Stimulated activated CD8-positive, alpha-beta memory T cell treated with anti-CD3 and anti-CD28 coated beads, Interleukin-2, amount 100 ng/mL, for 1 hour (primary cell): ENCODE measurements at places on chromosomes 1 and 21.

GRCh38 chr1:203275656-203276272 lies 29.6 kb upstream of the BTG2 start:
- DNase-seq, result no peak

DNA sequence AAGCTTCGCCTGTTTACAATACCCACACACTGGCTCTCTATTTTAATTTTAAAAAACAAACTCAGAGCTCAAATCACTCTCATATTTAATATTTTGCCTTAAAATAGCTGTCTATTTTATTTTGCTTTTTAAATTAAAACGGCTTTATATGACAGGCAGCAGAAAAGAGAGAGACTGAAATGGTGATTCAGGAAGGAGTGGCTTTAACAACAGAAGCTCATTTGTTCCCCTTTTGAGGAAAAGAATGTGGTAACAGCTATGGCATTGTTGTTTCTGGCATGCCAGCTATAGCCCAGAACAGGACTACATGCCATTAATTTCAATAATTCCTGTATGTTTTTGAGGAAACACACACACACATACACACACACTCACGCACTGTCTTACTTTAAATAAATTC lies 234.2 kb upstream of the PTBP2 start:
- DNase-seq, result no peak

- no peak for DNase-seq
Measured at GRCh38 chr1:14959059-14959694, 194.4 kb upstream of the TMEM51 start.

GRCh38 chr21:34570313-34570712 lies 44.6 kb downstream of the RCAN1 start:
- DNase-seq, result no peak

DNA sequence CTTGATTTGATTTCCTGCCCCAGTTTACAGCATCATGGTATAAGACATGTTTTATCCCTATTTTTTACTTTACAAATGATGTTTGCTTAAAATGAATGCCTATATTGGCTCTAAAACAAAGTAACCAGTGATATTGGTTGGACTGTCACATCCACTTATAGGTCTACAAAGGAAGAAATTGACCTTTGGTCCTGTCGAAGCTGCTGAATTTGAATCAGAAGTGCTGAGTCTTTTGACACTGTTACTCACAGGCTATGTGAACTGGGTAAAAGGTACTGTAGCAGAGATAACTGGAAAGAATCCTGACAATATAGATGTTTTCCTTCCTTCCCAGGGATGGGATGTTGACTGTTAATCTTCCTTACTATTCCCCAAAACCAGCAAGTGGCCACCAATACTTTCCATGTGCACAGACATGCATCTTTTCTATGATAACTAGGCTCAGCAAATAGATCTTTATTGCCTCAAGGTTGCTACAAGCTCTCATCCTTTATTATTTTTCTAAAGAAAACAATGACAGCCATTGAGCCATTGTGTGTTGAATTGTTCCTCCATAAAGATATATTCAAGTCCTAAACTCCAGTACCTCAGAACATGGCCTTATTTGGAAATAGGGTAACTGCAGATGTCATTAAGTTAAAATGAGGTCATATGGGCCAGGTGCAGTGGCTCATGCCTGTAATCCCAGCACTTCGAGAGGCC lies 175.9 kb upstream of the NR5A2 start:
- DNase-seq, result no peak
